ENCODE measurements at places on chromosomes 2 and 18.

DNA sequence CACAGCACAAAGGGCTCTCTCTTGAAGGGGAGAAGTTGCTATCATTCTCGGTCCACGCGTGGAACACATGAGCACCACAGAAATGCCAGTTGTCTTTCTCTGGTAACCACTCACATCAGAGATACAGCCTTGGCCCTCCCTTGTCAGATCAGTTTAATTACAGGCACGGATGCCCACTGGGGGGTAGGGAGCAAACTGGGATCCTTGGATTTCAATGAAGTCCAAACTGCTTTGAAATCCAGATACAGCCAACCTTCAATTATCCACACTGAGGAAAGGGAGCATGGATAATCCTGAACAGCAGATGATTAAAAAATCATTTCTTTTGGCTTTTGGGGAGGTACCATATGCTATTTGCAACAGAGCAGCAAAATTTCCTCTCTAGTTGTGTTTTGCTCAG is 63.7 kb upstream of the DAPL1 start:
- DNase-seq, result no peak

GRCh38 chr18:46903406-46903805 is 13.9 kb downstream of the PIAS2 start:
- no peak for DNase-seq

- DNase-seq, result peak; percentile 43
Measured at GRCh38 chr18:13577091-13577697, 149.2 kb downstream of the FAM210A start.

DNA sequence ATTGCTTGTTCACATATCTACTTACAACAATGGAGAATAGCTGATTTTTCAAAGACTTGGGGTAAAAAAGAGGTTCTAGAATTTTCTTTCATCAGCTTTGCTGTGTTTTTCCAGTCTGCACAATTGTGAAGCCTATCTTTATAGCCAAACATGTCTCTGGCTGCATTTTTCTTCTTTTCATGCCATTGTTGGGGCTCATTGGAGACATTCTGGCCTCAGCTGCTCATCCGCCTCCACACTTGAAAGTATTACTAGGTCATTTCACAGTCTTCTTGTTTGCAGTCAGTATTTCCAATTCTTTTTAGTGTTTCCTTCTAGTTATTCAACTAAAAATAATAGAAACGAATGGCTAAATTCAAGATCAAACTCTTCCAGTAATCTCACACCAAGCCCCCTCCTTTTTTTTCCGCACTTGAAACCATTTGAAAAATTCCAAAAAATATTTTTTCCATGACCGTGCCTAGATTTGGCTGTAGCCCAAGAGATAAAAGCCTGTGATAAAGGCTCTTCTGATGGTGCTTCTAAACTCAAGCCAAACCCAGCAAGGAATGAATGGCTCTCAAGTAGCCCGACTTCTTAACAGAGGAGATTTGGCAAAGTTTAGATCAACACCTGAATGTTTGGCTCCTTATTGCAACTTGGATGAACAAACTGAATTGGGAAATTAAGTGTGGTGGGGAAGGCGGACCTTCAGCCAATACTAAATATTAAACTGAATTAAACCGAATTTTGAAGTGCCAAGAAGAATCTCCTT is 103.4 kb downstream of the NRP2 start:
- DNase-seq, result no peak

- DNase-seq, result no peak
Measured at GRCh38 chr2:12883906-12884305, 167.2 kb downstream of the TRIB2 start.

GRCh38 chr2:174326161-174327020 is 8.4 kb upstream of the SP9 start:
- DNase-seq, result peak; percentile 30

GRCh38 chr2:109139002-109139401 is 10.0 kb downstream of the SH3RF3 start:
- DNase-seq, result no peak

- DNase-seq, result no peak
Measured at GRCh38 chr18:9827211-9827792, 58.5 kb upstream of the TXNDC2 start.

DNA sequence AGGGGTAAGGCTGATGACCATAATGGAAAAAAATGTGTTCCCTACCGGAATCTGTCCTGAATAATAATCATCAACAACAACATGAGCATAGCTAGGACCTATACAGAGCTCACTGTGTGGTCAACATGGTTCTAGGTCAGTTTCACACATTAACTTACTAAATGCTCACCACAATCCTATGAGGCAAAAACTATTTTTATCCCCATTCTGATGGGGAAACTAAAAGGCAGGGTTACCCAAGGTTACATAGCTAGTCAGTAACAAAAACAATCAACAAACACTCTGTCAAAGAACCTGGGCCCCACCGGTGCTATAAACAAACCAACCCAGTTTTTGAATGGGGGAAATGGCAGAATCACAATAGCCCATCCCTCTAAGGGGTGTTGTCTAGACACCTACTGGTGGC is 40.1 kb downstream of the AOX1 start:
- no peak for DNase-seq
